CD4-positive, alpha-beta T cell treated with Interleukin-6 for 4 hours (primary cell): ENCODE measurements at places on chromosomes 7 and 10.

DNA sequence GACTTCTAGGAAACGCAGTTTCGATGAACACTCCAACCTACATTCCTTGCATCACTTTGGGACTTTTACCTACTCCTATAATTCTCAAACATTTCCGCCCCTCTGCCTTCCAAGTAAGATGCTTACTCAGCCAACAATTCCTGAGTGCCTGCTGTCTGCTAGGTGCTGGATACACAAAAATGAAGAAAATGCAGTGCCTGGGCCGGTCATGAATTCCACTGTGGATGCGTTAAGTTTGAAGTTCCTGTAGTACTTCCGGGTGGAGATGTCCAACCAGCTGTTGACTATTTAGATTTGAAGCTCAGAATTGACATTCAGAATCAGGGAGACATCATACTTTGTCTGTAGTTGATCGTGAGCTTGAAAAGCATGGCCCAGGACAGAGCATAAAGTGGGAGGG, 89.2 kb downstream of the LYZL1 start:
- DNase-seq = no peak

- DNase-seq = no peak
Observed at GRCh38 chr10:8617792-8618191, 563.3 kb downstream of the GATA3 start.

DNA sequence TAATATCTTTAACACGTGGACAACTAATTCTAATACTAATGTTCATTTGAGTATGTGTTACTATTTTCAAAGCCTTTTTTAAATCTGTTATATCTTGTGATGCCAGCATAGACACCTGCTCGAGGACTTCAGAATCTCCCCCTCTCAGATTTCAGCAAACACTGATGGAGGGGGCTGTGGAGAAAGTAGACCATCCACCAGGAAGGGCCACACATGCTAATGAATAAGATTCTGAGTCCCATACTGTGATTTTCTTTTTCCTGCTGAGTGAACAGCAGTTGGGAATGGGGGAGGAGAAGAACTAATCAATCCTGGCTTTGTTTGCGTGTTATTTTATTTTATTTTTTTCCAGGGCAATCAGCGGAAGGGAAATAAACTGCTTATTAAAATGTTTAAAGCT, 157.9 kb upstream of the CSTF2T start:
- DNase-seq = no peak

GRCh38 chr10:91742229-91742628, 56.0 kb upstream of the TNKS2 start:
- DNase-seq = no peak

GRCh38 chr10:78255796-78256638, 222.4 kb downstream of the RPS24 start:
- DNase-seq = no peak

GRCh38 chr7:82247814-82248433, 195.7 kb downstream of the CACNA2D1 start:
- DNase-seq = no peak
